Stimulated activated CD4-positive, alpha-beta T cell treated with anti-CD3 and anti-CD28 coated beads, Interleukin-1b, Interleukin-23, amount 100 ng/mL, for 48 hours (primary cell): ENCODE measurements at places on chromosomes 6 and 20.

DNA sequence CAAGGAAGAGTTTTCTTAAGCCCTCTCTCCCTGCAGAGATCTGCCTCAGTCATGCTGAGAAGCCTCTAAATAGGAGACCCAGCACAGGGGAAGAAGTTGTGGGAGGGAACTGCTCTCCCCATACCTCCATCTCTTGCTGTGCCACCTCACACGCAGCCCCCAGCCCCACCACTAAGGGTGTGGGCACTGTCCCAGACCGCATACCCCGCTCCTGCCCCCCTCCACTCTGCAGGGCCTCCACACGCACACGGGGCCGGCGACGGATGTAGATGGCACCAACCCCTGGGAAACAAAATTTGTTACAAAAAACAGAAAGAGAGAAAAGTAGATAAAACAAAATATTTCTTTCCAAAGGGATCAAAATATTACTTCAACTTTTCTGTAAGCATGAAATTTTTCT is 10.2 kb upstream of the CPNE1 start:
- DNase-seq, result no peak

- no peak for DNase-seq
Measured at GRCh38 chr6:9862603-9863167, 552.2 kb downstream of the TFAP2A start.

DNA sequence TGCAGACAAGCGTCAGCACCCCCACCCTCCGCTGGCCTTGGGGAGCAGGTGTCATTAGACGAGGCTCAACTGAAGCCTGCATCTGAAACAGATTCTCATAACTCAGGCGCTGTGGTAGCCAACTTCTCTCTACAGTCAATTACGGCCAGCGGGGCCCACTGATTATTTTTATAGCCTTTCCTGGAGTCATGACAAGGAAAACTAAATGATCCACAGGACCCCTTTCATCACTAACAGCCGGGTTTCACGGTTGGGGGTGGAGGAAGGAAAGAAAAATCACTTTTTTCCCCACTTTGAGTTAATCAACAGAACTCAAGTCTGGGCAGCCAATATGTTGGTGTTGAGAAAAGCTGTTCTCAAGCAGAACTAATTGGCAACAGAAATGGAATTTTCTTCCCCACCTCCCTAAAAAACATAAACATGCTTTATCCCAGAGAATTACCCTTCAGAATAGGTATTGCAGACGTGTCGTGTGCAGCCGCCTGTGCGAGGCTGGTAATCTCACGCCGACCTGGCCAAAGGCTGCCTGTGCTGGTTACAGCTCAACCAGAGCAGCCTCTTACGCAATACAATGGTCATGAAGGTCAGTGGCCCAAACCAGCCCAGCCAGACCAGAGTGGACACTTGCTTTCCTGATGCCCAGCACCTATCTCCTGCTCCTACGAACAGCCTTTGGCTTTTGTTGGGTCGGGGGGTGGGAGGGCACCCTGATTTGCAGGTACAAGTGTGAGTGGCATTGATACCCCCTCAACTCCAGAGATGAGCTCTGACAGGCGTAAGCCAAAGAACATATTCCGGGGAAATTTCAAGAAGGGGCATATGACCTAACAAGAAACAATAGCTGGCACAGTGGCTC is 11.0 kb downstream of the RIPOR3 start:
- DNase-seq, result no peak

- DNase-seq, result peak; percentile 42
Measured at GRCh38 chr20:63641146-63641791, 12.0 kb downstream of the STMN3 start.

DNA sequence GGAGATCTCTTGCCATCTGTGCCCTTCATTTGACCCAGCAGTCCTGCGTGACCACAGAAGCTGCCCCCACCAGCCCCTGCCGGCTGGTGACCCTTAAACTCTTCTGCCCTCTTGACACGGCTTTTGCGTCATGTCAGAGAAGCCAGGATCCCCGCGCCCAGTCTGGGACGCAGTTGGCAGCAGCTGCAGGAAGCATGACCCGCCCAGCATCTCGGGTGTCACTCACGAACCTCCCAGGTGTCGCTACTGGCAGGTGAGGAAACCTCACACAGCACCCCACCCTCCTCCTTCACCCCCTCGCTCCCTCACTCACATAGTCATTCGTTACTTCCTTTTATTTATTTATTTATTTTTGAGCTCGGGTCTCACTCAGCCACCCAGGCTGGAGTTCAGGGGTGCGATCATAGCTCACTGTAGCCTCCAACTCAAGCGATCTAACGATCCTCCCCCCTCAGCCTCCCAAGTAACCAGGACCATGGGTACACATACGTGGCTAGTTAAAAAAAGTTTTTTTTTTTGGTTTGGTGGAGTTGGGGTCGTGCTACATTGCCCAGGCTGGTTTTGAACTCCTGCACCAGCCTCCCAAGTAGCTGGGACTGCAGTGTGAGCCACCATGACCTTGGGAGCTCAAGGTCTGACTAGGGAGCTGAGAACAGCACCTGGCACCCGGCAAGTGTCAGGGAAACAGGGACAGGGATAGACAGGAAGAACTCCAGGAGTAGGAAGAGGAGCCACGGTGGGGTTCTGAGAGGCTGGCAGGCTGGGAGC is 14.1 kb upstream of the SPDEF start:
- DNase-seq, result no peak

- DNase-seq, result peak; percentile 39
Measured at GRCh38 chr6:152094992-152095592, 287.6 kb downstream of the ESR1 start.

DNA sequence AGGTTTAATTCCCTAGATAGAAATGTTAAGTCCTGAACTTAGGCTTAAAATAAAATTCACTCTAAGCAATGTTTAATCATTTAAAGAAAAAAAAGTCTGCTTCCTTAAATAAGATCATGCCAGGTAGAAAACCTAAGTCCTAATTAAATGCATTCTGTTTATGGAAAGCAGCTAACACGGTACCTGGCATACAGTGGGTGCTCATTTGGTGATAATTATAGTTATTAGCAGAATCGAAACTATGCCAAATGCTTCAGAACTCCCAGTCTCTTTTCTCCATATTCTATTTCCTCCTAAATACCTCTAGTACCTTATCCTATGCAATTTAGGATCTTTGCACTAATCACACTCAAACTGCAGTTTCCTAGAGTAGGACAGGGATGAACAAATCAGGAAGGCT is 331.8 kb downstream of the EPHA7 start:
- no peak for DNase-seq

GRCh38 chr6:37135835-37136694 is 33.9 kb upstream of the PIM1 start:
- no peak for DNase-seq

DNA sequence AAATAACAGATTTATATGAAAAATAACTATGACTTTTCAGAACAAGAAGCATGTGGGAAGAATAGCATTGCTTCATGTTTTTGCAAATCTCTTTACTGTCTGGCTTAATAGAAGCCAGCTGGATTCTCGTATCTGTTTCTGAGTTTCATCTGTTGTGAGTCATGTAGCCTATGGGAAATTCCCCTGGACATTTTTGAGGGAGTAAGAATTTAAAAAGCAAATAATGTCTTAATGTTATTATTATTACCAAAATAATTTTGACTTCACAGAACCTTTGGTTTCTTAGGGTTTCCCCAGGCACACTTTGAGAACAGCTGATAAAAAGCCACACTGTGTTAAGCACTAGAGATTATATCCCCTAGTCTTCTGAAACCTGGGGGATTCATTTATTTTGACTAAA is 75.8 kb downstream of the SYCP2L start:
- no peak for DNase-seq

- DNase-seq, result no peak
Measured at GRCh38 chr6:16762268-16762549, 949 bp upstream of the ATXN1 start.

DNA sequence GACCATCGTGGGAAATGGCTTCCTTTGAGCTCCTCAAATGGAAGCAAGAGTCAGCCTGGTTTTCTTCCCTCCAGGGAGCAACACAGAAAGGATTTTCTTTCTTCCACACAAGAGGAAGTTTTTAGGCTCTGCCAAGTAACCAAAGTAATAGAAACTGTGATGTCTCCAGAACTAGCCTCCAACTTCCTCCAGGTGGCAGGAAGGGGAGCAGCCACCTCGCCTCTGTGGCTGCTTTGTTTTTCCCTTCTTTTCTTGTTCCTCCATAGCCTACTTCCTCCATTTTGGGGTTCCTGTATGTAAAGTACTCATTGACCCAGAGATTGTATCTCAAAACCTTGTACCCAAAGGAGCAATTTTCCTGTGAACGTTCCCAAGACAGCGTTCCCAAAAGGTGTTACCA is 32.7 kb upstream of the CCR6 start:
- no peak for DNase-seq

DNA sequence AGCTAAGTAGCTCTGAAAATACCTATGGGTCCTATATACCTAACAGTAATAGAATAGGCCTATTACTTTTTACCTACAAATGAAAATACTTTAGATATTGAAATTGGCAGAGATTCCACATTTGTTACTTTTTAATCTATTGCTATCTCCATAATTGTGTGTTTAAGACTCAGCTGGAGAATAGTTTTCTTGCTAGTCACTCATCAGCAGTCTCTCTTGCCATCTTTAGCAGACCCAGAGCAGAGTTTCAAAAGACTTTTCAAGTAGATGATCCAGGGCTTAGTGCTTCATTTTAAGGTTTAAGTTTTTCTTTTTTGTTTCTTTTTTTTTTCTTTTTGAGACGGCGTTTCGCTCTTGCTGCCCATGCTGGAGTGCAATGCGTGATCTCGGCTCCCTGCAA is 12.9 kb downstream of the ANKS1A start:
- DNase-seq, result no peak

DNA sequence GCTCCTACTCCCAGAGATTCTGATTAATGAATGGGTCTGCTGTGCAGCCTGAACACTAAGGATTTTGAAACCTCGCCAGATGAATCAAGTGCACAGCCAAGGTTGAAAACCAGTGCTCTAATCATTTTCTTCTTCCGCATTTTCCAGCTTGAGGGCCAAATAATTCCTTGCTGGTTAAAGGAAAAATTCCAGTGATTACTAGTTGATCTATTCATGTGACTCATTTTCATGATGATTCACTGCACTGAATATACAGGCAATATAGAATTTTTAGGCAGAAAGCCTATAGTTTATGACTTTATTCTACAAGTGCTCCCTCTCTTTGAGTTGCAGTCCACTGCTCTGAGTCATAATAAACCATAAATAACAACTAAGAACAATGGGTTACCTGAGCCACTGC is 80.6 kb upstream of the PROKR2 start:
- no peak for DNase-seq

DNA sequence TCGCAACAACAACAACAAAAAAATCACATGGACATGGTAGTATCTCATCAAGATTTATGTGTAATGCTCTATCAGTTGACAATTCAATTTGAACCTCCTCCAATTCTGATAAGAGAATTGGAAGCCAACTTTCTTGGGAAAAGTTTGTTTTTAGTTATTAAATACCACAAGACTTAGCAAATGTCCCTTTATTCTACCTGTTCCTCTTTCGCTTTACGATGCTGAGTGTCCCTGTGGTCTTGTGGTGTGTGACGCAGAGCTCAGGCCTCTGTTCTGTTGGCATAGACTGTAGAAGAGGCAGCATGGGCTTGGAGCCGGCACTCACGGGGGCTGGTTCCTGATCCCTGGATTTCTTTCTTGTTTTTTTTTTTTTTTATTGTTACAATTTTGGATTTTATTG is 76.7 kb downstream of the PSMB1 start:
- no peak for DNase-seq

DNA sequence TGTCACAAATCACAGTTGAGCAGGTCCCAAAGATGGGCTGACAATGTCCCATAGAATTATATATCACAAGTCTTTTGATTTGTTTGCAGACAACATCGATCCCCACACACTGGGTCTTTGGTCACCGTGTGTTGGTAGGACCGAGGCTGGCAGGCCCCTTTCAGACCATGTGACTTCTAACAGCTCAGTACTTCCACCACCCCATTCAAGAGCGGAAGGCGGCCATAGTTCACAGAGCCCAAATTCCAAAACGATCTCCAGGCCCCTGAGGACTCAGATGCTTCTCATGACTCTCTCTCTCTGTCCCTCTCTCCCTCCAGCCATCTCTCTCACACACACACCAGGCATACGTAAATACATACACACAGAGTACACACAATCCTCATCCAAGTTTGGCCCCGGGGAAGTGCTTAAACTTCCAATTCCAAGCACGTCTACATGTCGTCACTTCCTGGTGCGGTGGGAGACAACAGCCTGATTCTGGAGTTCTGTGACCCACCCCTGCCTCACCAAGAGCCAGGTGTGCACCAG is 155.9 kb upstream of the INSM1 start:
- no peak for DNase-seq

DNA sequence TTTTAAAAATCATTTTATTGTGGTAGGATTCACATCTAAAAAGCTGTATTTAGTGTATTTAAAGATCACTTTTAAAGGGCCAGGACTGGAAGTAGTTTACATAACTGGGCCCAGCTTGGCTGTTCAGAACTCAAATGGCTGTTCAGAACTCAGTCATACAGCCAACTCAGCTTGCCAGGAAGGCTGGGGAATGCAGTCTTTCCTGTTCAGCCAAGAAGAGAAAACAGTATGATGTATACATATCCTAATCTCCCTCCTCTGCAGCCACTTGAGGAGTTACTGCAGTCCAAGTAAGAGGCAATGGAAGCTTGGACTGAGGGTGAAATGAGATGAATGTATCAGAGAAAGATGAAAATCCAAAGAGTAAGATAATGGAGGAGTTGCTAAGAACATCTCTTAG is 24.6 kb downstream of the DSTN start:
- DNase-seq, result no peak

GRCh38 chr6:157268835-157269234 is 54.5 kb downstream of the TMEM242 start:
- no peak for DNase-seq

DNA sequence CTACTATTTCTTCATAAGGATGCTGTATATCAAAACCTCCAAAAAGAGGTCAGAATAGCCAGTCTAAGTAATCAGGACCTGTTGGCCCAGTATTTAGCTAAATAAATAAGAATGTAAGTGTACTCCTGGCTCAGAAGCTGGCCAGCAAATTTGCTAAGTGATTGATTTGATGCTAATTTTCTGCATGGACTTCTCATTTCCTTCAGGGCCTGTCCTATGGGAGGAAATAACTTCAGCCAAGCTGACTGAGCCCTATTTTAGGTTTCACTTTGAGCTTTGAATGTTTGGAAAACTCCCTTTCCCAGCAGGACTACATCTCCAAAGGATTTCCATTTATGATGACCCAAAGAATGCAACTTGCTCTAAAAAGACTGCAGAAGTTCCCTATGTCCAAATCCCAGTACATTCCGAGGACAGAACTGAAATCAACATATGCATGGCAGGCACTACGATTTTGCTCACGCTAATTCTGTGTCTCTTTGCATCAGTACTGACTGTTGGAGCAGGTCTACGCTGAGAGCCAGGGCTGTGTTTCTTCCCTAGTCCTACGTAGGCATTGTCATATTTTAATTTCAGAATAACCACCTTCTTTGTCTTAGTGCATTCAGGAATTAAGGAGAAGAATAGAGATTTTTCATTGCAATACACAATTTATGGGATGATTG is 441.4 kb upstream of the PLCB4 start:
- DNase-seq, result no peak

DNA sequence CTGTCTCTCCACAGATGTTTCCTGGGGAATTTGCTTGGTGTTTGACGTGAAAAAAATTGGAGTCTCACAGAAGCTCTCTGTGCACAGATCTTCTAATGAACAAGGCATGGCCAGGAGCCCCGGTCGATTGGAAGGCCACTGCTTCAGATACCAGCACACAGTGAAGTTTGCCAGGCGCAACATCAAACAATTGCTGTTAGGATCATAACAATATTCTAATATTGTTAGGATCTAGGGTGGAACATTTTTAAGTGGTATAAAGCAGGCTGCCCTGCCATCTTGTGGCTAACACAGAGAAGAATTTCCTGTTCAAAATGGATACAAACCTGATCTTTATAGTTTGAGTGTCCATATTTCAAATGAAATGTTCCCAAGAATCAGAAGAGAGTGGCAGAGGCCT is 64.1 kb downstream of the C6orf118 start:
- no peak for DNase-seq
